HT1080 (cell line): ENCODE measurements at places on chromosomes 4 and X.
A peak's percentile ranks its signal among the peaks of the same experiment; 100 is the strongest.

DNA sequence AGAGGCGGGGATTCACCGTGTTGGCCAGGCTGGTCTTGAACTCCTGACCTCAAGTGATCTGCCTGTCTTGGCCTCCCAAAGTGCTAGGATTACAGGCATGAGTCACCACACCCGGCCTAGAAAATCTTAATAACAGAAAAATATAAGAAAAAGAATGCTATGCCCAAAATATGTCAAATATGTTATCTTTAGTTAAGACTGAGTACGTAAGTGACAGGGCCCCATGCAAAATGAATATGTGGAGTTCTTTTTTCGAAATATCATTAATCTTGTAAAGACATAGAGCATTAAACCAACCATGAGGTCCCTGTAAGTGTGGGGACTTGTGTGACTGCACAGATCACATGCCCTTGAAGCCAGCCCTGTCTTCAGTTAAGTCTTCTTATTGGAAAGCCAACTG lies 8.9 kb upstream of the ZNF518B start:
- DNase-seq: no peak

- no peak for DNase-seq
These were observed 2.7 kb downstream of the TMEM154 start for GRCh38 chr4:152677117-152677516.

GRCh38 chrX:45807572-45808425 lies 607.1 kb upstream of the DIPK2B start:
- DNase-seq: peak; percentile 74

- DNase-seq: no peak
These were observed 308.2 kb upstream of the EMCN start for GRCh38 chr4:100826067-100826466.

GRCh38 chr4:46870411-46870810 lies 38.6 kb downstream of the COX7B2 start:
- no peak for DNase-seq

DNA sequence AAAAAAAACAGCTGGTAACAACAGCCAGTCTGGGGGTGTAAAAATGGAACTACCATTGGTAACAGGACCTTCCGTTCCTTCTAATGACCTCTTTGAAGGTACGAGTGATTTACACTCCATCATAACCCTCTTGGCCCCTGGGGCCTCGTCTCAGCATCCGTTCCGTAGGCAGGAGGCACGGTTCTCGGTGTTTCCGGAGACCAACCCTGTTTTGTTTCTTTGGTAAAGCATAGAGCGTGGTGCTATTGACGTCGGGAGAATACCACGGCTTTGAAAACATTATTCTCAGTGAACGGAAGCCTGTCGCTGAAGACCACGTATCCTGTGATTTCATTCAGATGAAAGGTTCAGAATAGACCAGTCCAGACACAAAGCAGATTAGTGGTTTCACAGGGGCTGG lies 198.9 kb downstream of the ASMT start:
- DNase-seq: no peak
